Activated effector memory CD4-positive, alpha-beta T cell treated with anti-CD3 and anti-CD28 coated beads, Interleukin-2, amount 50 U/mL, for 16 hours (primary cell): ENCODE measurements at places on chromosomes 5 and 9.

GRCh38 chr5:172299916-172300439, 16.4 kb upstream of the UBTD2 start:
- DNase-seq, result no peak

GRCh38 chr9:93365427-93366118, 85.9 kb upstream of the FAM120A start:
- no peak for DNase-seq

GRCh38 chr5:134844252-134844651, 1.5 kb upstream of the C5orf24 start:
- DNase-seq, result no peak

DNA sequence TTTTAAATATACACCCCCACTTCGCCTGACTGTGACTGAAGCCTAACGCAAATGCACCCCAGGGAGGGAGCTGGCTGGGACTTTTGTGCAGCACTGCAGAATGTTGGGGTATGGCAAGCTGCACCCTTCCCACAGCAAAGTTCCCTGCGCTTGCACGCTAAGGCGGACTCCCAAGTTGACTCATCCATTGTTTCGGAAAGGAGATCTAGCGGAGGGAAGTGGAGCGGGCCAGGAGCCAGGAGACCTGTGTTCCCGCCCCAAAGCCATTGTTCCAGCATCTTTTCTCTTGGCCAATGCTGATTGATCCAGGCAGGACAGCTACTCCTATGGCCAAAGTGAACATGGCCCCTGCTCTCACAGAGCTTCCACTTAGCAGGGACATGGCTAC, 202.9 kb downstream of the AOPEP start:
- DNase-seq, result no peak

DNA sequence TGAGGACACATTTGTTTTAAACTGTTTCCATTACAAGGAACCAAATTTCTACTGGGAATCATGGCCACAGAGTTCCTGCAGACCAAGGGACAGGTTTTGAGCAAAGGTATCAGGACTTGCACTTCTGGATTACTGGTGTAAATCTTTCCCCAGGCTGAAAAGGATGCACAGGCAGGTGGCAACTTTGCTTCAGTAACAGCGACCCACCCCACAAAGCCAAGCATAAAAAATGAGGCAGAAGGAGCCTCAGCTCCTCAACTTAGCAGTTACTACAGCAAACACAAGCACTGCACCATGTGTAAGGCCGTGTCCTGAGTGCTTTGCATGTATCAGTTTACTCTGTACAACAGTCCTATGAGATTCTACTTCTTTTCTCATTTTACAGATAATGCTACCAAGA, 251.9 kb downstream of the EBF1 start:
- DNase-seq, result no peak

- DNase-seq, result no peak
Observed at GRCh38 chr9:35267710-35268109, 105.9 kb downstream of the UNC13B start.

GRCh38 chr5:125837866-125838265, 585.3 kb upstream of the GRAMD2B start:
- DNase-seq, result no peak

DNA sequence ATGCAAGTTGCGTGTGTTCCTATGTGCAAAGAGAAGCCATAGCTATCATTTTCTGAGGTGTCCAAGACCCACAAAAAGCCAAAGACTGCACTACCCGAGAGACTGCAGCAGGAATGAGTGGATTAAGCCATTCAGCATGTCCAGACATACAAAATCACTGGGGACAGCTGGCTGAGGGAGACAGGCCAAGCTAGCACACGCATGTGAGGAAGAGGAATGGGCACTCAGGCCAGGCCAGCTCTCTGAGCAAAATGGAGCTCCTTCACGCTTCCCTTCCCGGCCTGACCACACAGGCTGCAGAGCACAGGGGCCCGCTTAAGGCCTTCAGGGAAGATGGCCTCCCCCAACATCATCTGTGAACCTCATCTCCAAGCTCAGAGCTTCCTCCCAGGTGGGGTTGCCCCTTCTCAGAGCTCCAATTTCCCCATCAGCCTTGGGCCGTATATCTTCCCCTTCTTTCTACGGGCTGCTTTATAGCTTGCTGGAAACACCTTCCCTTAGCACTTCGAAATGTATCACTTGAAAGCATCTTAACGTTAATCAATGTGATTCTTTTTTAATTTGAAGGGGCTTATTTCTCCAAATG, 8.4 kb downstream of the DCANP1 start:
- no peak for DNase-seq

DNA sequence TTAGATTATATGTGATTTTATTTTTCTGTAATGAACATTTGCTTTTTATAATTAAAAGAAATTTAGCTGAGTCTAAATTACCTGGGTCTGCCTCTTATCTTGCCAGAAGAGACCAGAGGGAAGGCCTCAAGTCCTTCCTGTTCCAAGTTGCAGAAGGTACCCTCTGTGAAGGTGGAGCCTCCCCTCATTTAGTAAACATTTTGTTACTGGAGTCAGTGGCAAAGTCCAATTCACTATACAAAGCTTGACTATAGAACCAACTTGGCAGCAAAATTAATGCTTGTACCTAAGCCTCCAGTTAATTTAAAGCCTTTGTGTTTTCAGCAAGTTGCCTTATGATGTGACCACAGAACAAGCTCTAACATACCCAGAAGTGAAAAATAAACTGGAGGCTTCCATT, 42.8 kb upstream of the F2R start:
- no peak for DNase-seq

DNA sequence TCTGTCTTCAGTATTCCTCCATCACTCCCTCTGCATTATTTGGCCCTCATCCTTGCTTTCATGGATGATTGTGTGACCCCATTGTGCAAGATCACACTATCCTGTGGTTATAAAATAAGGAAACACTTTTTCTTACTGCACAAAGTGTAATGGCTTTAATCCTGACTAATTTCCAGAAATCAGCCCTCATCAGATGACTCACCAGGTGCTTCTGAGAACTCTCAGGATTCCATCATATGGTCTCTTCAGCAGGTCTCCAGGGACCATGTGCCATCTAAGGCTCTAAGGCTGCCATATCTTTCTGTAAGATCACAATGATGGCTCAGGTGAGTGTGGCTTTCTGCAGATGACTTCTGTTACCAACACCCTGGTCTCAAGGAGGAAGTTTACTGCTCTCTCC, 27.3 kb upstream of the FER start:
- DNase-seq, result no peak

- DNase-seq, result no peak
Observed at GRCh38 chr5:112116371-112116770, 302.7 kb downstream of the EPB41L4A start.

- no peak for DNase-seq
Observed at GRCh38 chr9:92480291-92480771, 2.0 kb downstream of the ASPN start.

DNA sequence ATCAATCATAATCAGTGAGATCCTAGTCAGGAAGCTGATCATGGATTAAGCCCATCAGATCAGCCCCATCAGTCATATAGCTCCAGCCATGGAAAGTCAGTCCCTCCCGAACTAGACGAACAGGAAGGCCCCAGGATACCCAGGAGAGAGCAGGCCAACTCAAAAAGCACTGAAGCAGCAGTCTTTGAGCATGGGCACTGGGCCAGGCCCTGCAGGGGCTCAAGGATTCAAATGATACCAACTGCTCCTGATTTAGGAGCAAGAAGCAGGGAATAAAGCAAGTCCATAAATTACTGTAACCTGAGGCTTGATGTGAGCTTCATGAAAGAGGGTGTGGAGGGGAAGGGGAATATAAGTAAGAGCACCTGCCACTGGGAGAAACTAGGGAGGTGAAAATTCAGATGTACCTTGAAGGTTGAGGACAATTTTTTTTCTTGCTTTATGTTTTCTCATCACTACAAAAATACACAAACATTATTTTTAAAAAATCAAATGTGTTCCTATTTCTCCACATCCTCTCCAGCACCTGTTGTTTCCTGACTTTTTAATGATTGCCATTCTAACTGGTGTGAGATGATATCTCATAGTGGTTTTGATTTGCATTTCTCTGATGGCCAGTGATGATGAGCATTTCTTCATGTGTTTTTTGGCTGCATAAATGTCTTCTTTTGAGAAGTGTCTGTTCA, 115.2 kb downstream of the SIL1 start:
- DNase-seq, result no peak

GRCh38 chr9:23731353-23731752, 94.7 kb downstream of the ELAVL2 start:
- no peak for DNase-seq

- no peak for DNase-seq
Observed at GRCh38 chr9:91807643-91808246, 142.3 kb downstream of the ROR2 start.

DNA sequence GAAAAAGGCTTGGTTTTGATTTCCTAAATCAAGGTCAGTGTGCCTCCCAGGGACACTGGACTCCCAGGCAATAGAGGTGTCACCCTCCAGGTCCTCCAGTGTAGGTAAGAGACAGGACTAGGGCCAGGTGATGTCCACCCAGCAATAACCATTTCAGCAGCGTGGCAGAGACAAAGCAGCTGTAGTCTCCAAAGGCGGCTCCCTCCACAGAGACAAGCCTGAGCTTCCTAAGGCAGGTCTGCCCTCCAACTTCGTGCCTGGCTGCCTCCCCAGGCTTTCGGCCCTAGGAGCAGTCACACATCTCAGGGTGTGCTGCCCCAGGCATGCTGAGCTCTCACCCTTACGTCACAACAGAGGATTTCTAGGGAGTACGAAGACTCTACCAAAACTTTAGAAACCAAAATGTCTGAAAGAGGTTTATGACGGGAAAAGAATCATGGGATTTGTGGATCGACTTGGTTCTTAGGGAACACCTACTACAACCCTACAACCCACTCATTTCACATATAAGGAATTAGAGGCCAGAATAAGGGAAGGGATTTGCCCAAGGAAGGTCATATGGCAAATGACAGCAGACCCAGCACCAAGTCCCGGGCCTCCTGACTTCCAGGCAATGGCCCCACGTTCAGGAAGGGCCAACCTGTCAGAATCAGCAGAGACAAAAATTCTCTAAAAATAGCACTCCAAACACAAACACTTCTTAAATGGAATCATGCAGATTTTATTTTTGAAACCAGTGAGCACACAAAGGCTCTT, 105.5 kb downstream of the KLHL3 start:
- DNase-seq, result no peak

DNA sequence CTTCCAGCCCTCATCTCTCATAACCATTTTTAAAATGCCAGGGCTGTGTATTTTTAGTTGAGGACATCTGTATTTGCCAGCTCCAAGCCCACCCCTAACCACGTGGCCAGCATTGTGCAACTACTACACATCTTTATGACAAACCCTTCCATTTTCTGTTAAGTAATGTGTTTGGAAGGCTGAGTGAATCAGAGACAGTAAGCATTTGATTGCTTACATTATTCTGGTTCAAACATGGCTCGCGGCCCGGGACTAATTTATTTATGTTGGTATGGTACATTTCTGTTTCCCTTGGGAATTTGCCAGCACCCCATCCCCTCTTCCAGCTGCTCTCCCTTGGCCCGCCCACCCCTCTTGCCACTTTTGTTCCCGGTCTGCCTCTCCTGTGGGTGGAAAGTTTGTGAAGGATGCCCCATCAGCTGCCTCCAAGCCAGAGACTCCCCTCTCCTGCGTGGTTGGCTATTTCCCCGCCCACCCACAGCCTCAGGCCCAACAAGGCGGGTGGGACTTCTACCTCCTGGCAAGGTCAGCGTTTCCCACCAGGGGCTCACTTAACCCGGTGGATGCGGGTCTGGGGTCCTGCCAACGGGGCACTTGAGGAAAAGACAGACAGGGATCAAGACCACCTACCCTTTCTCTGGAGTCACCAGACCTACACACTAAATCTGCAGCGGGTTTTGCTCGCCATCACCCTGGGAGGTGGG, 162.2 kb downstream of the HSD17B3 start:
- no peak for DNase-seq

DNA sequence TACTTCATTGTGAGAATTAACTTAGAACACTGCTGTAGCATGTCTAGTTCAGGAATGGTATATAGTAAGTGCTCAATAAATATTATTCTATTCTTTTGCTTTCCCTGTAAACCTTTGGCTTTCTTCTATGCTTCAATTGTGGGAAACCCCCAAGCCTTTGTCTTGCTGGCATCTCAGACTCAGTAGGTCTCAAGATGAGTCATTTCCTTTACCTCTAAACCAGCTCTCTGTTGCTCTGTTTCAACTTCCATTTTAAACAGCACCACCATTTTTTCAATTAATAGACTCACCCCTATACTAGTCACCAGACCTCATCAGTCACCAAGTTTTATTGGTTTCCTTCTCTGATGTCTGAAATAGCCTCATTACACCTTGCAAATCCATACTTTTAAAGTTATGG, 43.5 kb downstream of the DMAC1 start:
- DNase-seq, result no peak

GRCh38 chr9:126443144-126443543, 116.5 kb downstream of the MVB12B start:
- no peak for DNase-seq

- no peak for DNase-seq
Observed at GRCh38 chr5:140575309-140575708, 10.7 kb downstream of the SLC35A4 start.

- no peak for DNase-seq
Observed at GRCh38 chr5:40066616-40067015, 613.1 kb upstream of the PTGER4 start.

DNA sequence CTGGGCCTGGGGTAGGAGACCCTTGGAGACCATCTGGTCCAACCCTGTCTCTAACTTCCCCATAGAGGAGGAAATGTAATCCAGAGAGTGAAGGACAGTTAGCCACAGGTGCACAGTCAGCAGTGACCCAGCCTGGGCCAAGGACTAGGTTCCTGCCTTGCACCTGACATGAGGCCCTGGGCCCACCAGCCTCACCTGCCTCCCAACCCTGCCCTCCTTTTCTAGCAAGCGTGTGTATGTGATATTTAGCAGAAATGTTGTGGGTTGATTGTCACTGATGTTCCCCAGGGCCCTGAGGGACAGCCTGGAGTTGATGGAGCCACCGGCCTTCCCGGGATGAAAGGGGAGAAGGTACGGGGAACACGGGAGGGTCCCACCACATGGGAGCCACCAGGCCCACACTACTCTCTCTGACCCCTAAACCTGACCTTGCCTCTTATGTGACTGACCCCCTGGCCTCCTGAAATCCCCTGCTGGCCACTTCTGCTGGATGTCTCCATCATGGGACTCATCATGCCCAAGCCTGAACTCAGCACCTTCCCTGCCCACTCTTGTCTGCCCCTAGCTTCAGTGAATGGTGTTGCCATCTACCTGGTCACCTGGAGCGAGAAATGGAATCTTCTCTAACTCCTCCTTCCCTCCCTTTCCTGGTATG, 79.2 kb upstream of the TGFBR1 start:
- DNase-seq, result no peak

- no peak for DNase-seq
Observed at GRCh38 chr9:75644649-75645048, 245.8 kb upstream of the PCSK5 start.

DNA sequence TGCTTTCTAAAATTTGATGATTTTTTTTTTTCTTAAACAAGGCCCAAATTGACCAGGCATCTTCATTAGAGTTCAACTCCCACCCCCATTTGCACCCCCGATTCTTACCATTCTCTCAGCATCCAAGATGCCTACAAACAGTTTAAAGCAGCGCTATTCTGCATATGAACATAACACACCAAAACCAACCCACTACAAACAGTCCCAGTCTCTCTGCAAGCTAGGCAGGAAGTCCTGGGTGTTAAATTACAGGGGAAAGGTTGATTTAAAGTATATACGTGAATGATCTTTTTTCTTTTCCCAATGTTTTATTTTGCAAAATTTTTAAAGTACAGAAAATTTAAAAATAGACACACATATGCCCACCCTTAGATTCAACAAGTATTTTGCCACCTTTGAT, 127.0 kb downstream of the ADAMTS12 start:
- no peak for DNase-seq

- DNase-seq, result no peak
Observed at GRCh38 chr5:60993875-60994571, 49.0 kb downstream of the NDUFAF2 start.
